Stimulated activated CD4-positive, alpha-beta T cell treated with anti-CD3 and anti-CD28 coated beads, Interleukin-15, amount 100 ng/mL, for 1 hour (primary cell): ENCODE measurements at places on chromosomes 2 and 18.

DNA sequence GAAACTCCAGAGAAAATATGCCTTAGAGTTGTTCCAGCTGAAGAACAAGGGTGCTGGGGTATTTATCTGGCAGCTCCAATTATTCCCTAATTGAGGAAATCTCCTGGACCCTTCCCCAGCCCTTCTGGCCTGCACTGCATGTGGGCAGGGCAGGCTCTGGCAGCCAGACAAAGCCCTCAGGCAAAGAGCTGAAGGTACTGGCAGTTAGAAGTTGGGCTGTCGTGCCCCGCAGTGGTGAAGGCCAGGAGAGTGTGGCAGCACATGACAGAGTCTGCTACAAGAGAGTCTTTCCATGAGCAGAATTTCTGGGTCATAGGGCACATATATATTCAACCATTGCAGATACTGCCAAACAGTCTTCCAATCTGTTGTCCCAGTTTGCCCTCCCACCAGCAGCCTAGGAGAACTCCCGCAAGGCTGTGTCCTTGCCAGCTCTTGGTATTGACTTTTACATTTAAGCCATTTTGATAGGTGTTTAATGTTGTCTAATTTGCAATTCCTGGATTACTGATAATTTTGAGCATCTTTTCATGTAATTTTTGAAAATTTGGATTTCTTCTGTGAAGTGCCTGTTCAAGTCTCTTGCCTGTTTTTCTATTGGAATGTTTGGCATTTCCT lies 26.6 kb downstream of the ONECUT2 start:
- no peak for DNase-seq

- no peak for DNase-seq
Observed at GRCh38 chr2:195121341-195121740, 535.7 kb upstream of the SLC39A10 start.

DNA sequence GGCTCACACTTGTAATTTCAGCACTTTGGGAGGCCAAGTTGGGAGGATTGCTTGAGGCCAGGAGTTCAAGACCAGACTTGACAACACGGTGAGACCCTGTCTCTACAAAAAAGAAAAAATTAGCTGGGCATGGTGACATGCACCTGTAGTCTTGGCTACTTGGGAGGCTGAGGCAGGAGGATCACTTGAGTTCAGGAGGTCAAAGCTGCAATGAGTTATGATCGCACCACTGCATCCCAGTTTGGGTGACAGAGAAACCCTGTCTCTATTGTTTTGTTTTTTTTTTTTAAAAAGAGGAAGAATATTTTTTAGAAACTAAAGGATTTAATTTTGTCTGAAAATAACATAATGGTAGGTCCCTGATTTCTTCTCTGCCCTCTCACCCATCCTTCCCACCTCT lies 79.4 kb upstream of the TMEM200C start:
- DNase-seq: no peak

DNA sequence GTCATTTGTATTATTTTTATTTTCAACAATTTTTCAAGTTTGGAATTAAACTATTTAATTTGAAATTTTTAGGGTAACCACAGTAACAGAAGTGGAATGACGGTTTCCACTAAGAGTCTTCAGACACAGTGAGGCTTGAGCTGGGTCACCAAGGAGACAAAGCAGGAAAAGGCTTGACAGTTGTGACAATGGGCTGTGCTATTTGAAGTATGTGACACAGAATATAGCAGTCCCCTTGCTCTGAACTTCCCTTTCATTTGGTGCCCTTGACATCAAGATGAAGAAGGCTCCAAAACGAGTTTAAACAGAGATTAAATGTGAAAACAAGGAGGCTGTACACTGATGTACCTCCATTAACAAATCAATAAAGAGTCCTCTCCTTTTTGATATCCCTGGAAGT lies 265.4 kb upstream of the DLGAP1 start:
- no peak for DNase-seq

- DNase-seq: no peak
Observed at GRCh38 chr2:240873098-240873788, 4.6 kb downstream of the AGXT start.

DNA sequence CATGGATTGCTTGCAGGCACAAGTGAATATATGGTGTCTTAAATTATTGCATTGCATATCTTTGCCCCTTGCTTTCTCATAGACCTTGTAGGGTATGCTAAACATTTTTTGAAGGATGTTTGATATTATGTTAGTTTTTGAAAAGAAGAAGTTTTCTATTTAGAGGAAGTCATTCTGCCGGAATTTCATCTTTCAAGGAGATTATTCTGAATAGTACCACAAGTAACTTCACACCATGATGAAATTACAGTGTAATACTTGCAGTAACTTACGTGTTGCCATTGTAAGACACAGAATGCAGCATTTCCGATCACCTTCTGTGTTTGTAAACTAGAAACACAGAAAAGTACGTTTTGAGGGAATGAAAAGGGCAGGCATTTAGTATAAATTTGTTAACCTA lies 71.9 kb downstream of the ACVR2A start:
- no peak for DNase-seq

GRCh38 chr2:59868981-59869380 lies 684.5 kb downstream of the BCL11A start:
- no peak for DNase-seq

DNA sequence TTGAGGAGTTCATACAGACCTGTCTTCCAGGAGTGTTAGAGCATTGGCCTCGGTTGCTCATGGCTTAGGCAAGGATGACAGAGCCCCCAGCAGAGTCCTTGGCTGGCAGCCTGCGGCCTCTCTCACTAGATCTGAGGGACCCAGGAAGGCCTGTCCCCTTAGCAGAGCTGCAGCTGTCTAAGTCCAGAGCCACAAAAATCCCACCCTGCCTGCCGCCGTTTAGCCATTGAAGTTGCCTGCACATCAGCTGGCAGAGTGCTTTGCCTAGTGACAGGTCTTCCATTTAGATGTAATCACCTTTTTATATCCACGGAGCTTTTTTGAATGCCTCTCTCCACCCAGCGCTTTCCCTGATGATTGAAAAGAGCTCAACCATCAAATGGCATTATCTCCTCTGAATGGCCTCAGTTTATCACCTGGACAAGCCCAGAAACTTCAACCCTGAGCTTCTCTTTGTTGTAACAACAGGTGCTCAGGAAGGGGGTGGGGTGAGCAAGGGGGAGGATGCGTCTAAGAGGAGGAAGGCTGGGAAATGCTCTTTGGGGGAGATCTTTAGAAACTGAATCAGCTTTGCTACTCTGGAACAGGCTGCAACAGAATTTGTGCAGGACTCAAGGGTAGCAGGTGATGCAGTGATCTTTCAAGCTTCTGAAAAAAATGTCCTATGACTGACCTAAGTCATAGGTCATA lies 71.9 kb downstream of the TNP1 start:
- no peak for DNase-seq

DNA sequence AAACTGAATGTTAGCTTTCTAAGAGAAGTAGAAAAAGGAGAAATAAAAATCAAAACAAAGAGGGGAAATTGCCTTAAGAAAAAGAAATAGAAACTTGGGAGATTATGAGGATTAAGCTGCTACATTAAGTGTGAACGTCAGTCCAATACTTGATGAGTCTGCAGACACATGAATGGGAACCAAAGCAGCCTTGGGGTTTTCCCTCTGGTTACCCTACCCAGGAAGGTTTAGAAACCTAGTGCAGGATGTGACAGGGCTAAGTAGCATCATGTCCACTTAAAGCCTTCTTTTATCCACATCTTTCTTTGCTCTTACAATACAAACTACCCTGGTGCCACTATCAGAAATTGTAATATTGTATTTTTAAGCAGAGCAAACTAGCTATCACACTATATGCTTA lies 22.3 kb downstream of the SLC35F5 start:
- no peak for DNase-seq

DNA sequence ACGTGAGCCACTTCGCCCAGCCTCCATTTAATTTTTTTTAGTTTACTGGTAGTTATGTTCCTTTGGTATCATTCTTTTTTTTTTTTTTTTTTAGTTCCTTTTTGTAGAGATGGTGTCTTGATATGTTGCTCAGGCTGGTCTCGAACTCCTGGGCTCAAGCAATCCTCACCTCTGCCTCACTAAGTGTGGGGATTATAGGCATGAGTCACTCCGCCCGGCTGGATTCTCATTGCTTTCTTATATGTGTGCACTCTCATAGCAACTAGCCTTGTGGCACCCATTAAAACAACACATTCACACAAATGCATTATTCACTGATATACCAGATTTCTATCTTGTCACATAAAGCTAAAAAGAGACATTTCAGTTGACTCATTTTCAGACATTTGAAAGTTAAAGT lies 4.2 kb downstream of the TTC27 start:
- DNase-seq: no peak

GRCh38 chr2:163974766-163975165 lies 239.0 kb upstream of the FIGN start:
- DNase-seq: no peak

GRCh38 chr2:167862782-167863181 lies 384.6 kb downstream of the STK39 start:
- DNase-seq: no peak

- no peak for DNase-seq
Observed at GRCh38 chr2:43406651-43407279, 180.4 kb upstream of the ZFP36L2 start.

DNA sequence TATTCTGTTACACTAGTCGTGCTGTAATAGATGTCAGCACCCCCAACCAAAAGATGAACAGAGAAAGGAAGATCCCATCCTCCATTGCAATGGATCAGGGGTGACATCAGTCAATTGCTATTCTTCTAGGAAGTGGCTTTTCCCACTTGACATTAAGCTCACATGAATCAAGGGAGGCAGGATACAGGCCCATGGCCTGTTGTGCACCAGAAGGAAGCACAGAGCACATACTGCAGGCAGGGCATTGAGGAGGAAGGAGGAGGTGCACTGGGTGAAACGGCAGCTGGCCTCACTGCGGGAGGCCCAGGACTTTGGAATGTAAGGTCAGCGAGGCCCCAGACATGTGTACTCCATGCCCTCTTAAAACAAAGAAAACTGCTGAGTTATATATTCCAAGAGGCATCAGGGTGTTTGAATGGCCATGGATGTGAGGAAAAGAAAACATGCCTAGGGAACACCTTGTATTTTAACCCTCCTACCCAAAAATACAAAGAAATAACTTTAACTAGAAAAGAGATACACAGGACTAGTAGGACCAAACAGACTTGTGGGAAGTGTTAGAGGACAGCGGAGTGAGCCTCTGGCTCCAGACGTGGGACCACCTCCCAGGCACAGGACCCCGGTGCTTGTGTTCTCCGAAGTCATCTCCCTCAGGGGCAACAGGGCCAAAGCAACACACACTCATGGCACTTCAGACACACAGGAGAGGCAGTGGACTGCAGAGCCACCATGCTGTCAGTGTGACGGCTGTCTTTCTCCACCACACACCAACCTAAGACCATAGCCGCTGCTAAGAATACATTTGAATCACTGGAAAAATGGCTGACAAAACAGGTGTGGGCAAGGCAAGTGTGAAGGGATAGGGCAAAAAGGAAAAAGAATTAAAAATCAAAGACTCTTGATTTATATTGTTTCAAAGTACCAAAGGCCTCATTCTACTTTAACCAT lies 51.4 kb upstream of the RIOK3 start:
- no peak for DNase-seq

- DNase-seq: no peak
Observed at GRCh38 chr2:240912878-240913809, 7.0 kb downstream of the CROCC2 start.

DNA sequence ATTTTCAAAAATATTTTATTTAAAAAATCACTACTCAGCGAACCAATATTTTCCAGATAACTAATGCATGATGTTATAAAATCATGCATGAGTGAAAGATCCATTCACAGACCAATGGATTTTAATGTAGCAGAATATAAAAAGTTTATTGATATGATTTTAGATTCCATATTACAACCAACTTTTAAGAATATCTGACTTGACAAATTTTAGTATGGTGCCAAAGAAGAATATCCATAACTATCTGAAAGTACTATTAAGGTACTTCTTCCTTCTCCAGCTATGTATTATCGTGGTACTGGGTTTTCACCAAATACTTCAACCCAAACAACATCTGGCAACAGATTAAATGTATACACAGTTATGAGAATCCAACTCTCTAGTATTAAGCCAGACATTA lies 99.9 kb upstream of the NOSTRIN start:
- no peak for DNase-seq

DNA sequence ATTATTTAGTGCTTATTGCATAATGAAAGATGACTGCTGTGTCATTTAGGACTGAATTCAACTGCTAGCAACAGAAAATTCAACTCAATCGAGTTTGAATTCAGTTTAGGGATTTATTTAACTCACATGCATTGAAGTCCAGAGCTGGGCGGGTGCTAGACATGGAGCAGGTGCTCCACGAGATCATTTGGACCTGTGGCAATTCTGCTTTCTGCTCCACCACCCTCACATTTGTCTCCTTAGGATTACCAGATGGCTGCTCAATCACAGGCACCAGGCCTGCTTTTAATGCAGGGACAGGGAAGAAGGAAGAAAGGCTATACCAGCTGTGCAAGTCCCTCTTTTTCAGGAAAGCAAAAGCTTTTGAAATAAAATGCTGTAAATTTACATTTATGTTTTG lies 572.9 kb upstream of the SLC8A1 start:
- no peak for DNase-seq

GRCh38 chr2:132651115-132652045 lies 18.6 kb downstream of the LYPD1 start:
- DNase-seq: no peak

DNA sequence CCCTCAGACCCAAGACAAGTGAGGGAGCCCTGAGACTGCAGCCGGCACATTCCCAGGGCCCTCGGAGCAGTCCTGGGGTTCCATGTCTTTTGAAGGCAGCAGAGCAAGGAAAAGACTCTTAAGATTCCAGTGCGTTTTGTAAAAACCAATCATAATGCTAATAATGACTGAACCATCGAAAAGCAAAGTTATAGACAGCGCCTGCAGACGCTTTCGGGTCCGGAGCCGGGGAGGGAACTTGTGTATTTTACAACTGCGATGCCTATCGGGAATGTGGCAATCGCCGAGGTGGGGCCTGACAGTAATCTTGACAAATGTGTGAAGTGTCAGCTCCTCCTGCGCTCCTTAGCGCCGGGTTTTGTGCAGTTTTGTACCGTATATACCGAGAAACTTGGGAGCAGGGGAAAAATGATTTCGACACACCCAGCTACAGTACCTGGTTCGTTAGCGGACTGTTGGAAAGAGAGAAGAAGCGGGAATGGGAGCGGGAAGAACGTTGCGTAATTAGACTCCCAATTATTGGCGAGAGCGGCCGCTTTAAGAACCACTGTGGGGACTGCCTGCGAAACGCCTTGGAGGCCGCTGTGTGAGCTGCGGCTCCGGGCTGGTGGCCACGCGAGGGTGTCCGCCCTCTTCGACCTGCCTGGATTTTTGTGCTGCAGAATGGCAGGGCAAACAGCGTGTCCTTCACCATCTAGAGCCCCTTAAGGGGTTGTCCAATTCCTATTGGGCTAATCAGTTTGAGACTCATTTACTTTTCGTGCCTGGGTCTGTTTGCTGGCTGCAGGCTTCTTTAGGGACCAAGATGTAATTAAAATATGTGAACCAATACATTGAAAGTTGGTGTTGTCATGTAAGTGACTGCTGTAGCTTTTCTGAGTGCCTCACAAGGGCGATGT lies 2.4 kb downstream of the EPAS1 start:
- DNase-seq: no peak
